ENCODE measurements at places on chromosomes 1 and 21.

DNA sequence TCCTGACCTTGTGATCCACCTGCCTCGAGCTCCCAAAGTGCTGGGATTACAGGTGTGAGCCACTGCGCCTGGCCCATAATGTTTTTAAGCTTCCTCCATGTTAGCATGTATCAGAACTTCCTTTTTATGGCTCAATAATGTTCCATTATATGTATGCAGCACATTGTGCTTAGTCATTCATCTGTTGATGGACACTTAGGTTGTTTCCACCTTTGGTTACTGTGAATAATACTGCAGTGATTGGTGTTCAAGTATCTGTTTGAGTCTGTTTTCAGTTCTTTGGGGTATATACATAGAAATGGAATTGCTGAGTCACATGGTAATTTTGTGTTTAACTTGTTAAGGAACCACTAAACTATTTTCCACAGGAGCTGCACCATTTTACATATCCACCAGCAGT is 17.7 kb downstream of the CMPK1 start:
- DNase-seq: no peak

DNA sequence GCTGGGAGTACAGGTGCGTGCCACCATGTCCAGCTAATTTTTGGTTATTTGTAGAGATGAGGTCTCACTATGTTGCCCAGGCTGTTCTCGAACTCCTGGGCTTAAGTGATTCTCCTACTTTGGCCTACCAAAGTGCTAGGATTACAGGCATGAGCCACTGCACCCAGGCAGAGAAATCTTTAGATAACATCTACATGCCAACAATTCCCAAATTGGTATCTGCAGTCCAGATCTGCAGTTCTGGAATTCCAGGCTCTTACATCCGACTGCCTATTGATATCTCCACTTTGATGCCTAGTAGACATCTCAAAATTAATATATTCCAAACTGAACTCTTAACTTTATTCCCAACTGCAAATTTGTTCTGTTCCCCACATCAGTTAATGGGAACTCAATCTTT is 23.3 kb downstream of the INAVA start:
- DNase-seq: no peak

DNA sequence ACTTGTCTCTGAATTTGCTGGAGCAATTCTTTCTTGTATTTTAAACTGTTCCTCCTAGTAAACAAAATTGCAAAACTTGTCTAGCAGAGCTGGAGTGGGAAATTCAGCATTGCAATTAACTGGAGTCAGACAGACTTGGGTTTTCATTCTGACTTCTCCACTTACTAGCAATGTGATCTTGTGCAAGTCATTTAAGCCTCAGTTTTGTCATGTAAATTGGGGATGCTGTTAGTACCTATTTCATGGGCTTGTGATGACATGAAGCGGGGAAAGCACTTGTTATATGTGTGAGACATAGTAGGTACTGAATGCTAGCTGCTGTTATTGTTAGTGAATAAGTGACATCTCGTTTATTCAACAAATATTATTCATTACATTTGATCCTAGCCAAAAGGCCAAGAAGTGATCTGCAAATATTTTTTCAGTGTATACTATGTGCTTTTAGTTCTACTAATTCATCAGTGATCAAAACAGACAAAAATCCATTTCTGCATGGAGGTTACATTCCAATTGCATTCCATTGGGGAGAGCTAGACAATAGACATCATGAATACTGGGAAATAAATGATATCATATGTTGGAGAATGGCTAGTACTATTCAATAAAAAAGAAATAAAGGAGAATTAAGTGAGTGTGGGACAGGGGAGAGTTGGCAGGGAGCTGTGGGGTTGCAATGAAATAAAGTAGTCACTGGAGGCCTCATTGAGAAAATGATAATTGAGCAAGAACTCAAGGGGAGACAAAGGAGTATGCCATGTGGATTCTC is 47.1 kb downstream of the CACHD1 start:
- DNase-seq: no peak

DNA sequence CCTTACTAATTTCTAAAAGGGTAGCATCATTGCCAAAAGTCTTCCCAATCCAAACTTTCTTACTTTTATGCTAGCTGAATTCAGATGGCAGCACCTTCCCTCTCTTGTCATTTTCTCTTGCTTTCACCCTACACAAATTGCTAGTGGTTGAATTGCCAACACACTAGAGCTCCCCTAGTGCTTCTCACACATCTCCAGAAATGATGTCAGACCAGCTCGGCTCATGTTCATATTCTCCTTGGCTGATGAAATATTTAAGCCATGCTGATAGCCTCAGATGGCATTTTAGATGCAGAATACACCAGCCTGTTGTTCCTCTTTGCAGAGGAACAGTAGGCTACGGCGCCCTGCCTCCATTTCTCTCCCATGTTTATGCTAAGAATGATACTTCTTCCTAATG is 256.9 kb downstream of the PTBP2 start:
- DNase-seq: no peak

GRCh38 chr1:52186449-52186848 is 44.6 kb downstream of the ZFYVE9 start:
- no peak for DNase-seq
